ENCODE measurements at places on chromosomes 3 and 15.

- no peak for DNase-seq
Measured at GRCh38 chr3:196810963-196811581, 56.6 kb upstream of the SENP5 start.

GRCh38 chr3:11603628-11604027 lies 40.1 kb downstream of the VGLL4 start:
- no peak for DNase-seq

DNA sequence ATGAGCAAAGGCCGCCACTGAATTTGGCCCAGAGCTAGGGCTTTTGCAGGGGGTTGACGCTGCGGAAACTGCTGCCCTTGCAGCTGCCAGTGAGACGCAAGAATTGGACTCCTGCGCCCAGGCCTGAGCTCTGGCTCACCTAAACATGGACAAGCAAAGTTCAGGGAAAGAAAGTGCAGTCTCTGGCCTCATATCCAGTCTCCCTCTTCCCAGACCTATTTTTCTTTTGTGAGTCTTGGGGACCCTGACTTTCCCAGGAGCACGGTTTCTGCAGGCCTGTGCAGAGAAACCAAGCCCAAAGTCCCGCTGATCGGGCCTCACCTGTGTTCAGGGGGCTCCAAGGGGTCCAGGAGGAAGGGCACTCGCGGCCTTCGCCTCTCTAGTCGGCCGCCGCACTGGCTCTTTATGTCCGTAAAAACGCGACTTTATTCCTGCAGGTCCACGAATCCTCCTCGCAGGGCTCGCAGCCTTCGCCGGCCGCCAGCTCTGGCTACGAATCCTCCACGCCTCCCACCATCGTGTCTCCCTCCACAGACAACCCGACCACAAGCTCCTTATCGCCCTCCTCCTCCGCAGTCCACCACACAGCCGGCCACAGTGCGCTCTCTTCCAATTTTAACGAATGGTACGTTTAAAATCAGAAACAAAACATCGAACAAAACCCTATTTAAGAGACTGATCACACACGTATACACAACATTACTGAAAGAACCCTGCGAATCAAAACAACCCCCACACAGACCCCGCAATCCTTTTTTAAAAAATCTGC lies 3.9 kb downstream of the ZIC1 start:
- DNase-seq = no peak

GRCh38 chr15:88419830-88420229 lies 47.4 kb downstream of the MRPL46 start:
- no peak for DNase-seq

All from hippocampal formation (tissue), 2 donors.